Body of pancreas (tissue), 4 donors: ENCODE measurements at places on chromosomes 1 and 21. TPM values are rescaled to one million over a fixed set of nuclear protein-coding genes. Genes with fewer than 3 reads are reported as not detected.
A peak's percentile ranks its signal among the peaks of the same experiment; 100 is the strongest.

DNA sequence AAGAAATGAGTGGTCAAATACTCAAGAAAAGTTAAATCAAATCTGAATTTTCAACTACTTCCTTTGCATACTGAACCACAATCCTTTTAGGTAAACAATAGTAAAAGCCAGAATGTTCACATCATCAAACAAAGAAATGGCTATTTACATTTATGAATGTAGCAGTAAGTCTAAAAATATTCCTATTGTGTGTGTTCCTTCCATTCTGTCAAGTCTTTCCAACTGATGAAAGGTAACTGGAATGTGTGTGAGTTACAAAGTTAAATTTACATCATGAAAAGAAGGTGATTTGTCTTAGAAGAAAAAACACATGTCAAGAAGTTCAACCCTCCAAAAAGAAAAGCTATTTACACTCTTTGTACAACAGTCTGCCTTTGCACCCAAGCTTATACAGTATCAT lies 203.1 kb downstream of the SIPA1L2 start:
- H3K4me1 ChIP-seq = no peaks in the 10 kb centered on the region
- H3K36me3 ChIP-seq = no peaks in the 10 kb centered on the region
- DNase-seq = no peak
- no peak overlapping the region for H3K4me3 ChIP-seq
- H3K27me3 ChIP-seq = no peaks in the 10 kb centered on the region

- no peak overlapping the region for H3K27ac ChIP-seq
- no peaks in the 10 kb centered on the region for H3K27me3 ChIP-seq
- H3K4me1 ChIP-seq = peaks cover 7% of the 10 kb centered on the region
- H3K36me3 ChIP-seq = no peaks in the 10 kb centered on the region
These were observed 207.4 kb downstream of the APP start for GRCh38 chr21:25963181-25963580.

Gene LCE2A
- total RNA-seq = not detected

DNA sequence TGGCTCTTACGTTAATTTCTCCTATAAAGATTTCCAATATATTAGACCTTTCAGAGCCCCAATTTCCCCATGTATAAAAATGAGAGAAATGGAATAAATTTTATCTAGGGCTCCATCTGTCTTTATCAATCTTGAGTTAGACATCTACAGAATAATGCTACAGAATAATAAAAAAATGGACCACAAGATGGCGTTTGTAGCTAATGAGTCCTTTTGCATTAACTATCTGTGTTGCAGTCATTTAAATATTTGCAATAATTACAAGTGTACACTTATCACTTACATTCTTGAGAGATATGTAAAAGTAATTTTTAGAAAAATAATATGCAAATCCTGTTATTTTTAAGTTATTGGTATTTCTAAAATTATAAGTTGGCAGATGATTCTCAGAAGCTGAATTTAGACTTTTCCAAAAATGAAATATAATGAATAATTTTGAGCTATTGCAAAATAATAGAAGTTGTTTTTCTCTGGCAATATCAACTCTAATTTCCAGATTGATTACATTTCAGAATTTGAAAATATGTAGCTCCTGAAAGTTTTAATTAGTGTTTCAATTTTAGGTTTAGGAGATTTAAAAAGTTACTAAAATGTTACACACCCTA lies 87.7 kb downstream of the SNX7 start:
- DNase-seq = no peak
- H3K4me1 ChIP-seq = no peaks in the 10 kb centered on the region
- no peak overlapping the region for H3K27ac ChIP-seq
- no peaks in the 10 kb centered on the region for H3K27me3 ChIP-seq
- H3K36me3 ChIP-seq = no peaks in the 10 kb centered on the region
- no peak overlapping the region for H3K4me3 ChIP-seq

DNA sequence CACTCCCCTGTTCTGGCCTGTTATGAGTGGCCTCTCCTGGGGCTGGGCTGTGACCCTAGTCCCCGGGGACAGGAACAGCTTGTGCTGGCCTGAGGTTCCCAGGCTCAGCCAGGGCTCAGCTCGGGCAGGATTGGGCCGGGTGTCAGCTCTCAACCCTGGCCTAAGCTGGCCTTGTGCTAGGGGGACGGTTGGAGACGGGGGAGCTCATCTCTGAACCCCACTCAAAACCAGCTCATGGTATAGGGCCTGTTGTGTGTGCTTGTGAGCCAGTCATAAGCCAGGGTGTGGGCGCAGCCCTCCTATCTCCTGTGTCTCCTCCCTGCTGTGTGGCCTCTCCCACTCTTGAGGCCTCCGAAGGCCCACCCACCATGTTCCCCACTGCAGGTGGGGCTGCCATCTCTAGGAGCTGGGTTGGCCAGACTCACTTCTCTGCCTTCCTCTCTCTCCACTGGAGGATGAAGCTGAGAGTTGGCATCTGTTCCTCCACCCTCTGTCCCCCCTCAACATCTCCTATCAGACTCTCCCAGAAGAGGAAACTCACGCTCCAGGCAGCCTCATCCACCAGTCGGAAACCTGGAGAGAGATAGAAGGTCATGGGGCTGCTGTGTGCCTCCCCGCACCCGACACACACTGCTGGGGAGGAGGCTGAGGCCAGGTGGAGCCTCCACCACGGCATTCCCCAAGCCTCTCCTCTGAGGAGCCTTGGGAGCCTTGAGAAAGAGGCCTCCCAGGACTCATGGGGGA lies 1.4 kb downstream of the PEAR1 start:
- peaks cover 13% of the 10 kb centered on the region for H3K27me3 ChIP-seq
- no peak for DNase-seq
- peaks cover 12% of the 10 kb centered on the region for H3K4me1 ChIP-seq
- no peak overlapping the region for H3K4me3 ChIP-seq
- peak overlapping the region; percentile 37 for H3K27ac ChIP-seq
